Epithelial cell of esophagus (primary cell): ENCODE measurements at places on chromosomes 16 and 17.
A peak's percentile ranks its signal among the peaks of the same experiment; 100 is the strongest.

DNA sequence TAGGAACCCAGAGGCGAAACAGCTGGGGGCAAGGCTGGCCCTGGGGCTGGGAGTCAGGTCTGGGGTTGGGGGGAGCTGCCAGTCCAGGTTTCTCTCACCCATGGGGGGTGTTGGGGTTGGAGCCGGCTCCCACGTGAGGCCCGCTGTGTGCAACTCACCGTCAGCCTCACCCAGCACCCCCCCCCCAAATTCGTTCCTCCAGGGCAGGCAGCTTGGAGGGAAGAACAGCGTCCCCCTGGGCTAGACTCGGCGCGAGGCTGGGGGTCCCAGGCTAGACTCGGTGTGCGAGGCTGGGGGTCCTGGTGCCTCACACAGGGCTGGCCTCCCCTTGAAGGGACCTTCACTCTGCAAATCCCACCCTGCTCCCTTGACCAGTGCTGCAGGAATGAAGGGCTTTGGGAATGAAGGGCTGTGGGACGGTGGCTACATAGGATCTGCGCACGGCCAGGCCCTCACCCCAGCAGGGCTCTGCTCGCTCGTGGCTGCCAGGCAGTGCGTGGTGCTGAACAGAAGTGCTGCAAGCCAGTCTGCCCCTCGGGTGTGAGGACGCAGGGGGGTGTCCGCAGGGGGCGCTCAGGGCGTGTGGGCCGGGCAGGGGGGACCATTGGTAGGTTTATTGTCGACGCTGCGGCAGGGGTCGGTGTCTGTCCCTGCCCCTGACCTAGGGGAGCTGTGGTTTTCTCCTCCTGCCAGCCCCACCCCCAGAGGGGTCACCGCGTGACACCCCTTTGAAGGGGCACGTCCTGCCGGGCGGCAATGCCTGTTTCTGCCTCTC lies 74.7 kb downstream of the KLHDC4 start:
- DNase-seq = no peak

DNA sequence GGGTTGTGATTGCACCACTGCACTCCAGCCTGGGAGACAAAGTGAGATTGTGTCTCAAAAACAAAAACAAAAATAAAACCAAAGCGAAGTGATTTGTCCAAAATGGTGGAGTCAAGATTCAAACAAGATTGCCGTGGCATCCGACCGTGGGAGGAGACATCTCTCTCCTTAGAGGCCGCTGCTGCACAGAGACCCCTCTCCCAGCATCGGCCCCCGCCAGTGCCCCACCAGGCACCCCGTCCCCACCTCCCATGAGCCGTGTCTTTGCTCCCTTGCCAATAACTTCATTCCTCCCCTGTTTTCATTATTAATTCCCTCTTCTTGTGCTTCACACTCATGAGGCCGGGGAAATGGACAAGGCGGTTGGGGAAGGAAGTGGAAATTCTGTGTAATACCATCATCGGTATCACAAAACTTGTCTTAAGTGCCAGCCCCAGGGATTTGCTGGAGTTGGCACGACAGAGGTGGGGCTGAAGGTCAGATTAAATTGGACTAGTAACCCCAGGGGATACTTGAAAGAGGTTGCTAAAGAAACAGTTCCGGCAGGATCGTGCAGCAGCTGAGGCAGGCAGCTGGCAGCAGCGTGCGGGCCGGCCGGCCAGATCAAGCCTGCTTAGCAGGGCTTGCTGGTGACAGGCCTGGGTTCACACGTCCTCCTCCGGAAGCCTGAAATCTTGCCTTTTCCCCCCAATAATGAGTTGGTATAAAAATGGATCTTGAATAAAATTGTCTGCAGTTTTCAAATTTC lies 66.8 kb downstream of the RTN4RL1 start:
- no peak for DNase-seq

GRCh38 chr17:19464031-19465026 lies 53.3 kb downstream of the RNF112 start:
- DNase-seq = no peak

- DNase-seq = peak; percentile 16
These were observed 1.7 kb downstream of the METRNL start for GRCh38 chr17:83080858-83081683.

DNA sequence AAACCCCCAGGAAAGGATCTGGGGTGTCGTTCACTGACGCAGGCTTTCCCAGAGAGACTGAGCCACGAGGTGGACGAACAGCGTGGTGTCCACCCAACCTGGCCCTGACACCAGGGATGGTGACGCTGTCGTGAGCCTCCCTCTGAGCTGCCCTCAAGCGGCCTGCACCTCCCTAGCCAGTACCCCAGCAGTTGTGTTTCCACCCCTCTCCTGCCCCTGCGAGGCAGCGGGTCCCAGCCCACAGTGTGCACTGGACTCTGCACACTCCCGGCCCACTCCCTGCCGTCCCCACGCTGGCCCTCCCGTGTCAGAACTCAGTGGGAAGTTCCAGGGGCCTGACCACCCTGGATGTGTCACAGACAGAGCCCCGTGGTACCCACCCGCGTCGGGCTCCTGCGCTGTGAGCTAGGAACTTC lies 39.8 kb downstream of the CBFA2T3 start:
- DNase-seq = no peak

GRCh38 chr17:73713136-73713535 lies 68.9 kb upstream of the SDK2 start:
- peak; percentile 48 for DNase-seq

GRCh38 chr17:10579270-10579669 lies 29.8 kb upstream of the MYH2 start:
- DNase-seq = no peak

- DNase-seq = no peak
These were observed 11.7 kb downstream of the LDHD start for GRCh38 chr16:75104836-75105235.

DNA sequence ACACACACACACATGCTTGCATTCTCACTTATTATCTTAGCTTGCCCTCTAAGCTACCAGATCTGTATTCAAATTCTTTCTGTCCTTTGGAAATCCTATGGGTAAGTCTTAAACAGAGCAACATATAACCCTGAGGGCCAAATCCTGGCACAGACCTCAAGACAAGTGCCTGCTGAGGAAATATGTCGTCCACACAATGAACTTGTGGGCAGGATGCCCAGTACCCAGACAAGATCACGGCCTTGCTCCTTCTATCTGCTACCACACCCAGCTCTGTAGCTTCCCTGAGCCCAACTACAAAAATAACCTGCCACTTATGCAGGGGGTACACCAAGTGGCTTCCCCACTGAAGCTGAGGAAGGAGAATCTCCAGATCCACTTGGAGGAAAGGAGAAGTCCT lies 37.3 kb upstream of the FA2H start:
- no peak for DNase-seq

DNA sequence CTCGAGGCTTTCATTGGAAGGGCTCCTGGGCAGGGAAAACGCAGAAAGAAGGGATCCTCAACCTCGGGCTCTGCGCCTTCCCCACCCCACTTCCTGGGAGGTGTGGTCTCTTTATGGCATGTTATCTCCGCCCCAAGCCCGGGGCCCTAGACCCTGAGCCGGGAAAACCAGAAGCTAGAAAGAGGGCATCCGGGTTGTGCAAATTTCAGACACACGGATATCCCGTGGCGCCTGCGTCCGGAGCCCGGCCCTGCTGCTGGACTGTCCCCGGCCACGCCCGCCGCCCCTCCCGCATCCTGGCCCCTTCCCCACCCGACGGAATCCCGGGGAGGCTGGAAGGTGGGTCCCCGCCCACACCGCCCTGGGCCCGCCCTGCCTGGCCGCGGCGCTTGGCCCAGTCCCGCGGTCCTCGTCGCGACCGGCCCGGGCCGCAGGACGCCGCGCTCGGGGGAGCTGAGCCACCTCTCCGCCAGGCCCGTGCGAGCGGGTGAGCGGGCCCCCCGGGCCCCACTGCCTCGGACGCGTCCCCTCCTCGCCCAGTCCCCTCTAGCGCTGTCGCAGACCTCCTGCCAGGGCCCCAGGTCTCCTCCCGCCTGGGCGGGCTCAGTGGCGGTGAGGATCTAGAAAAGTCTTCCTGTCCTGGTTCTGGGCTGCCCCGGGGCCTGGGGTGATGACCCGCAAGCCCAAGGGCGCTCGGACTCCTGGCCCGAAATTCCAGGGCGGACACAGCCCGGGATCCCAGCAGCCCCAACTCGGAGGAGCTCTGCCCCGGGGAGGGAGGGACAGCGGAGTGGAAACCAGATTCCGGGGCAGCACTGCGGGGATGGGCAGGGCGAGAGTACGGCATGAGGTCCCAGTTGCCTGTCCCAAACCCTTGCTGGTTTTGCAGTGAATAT lies at the start of gene SLC16A5:
TSS of gene SLC16A5 (plus strand) at position 397 of the 896 bp plus-strand sequence. CDS start 5,683 bp downstream, outside the sequence.
- peak; percentile 68 for DNase-seq

DNA sequence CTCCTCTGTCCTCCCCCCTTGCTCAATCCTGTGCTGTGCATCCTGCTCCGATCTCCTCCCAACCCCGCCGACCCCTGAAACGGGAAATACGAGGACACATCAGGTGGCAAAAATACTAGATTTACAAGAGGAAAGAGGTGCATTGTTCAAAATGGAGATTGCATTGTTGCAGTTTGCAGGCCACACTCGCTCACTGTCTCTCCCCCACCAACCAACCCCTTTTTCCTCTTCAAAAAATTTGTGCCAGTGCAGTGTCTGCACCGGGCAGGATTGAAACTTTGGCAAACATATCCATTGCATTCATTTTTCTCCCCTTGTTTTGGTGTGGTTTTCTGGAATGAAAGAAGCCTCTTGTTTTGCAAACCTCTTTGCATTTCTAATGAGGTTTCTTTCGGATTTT lies 61.0 kb downstream of the RNF135 start:
- no peak for DNase-seq

DNA sequence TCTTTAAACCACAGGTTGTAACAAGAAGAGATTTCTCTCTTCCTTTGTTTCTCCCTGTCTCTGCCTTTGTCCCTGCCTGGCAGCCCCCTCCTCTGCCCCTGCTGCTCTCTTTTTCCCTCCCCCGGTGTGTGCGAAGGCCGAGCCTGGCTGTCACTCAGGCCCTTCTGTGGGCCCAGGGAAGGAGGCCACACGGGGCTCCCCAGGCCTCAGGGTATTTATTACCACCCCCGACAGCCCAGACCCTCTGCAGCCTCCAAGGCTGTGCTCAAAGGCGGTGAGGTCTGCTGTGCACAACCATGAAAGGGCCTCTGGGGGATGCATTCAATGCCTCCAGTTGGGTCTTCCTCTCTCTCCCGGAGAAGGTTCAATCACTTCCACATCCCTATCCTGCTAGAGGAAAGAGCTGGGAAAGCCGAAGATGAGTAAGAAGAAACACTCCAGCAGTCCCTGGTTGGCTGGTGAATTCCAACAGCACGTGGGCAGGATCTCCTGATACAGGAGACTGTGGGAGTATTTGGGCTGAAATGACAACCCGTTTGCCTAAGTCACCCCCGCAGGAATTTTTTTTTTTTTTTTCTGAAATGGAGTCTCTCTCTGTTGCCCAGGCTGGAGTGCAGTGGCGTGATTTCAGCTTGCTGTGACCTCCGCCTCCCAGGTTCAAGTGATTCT lies 34.2 kb downstream of the ZNF423 start:
- no peak for DNase-seq

DNA sequence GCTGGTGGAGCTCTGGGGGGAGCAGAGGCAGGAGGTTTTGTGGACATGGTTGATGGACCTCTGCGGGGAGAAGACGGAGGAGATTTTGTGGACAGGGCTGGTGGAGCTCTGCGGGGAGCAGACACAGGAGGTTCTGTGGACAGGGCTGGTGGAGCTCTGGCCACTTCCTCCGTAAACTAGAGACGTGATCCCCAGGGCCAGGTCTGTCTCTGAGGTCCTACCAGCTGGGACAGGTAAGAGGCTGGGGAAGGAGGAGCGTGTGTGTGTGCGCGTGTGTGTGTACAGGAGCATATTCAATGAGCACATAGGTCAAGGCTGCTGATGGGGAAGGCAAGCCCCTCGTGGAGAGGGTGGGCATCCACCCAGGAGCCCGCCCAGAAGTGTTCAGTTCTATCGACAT lies 20.6 kb downstream of the RPH3AL start:
- DNase-seq = no peak

GRCh38 chr16:84720177-84720579 lies 20.4 kb downstream of the USP10 start:
- DNase-seq = no peak

- no peak for DNase-seq
These were observed 7.6 kb upstream of the PPP1R1B start for GRCh38 chr17:39618956-39619785.

DNA sequence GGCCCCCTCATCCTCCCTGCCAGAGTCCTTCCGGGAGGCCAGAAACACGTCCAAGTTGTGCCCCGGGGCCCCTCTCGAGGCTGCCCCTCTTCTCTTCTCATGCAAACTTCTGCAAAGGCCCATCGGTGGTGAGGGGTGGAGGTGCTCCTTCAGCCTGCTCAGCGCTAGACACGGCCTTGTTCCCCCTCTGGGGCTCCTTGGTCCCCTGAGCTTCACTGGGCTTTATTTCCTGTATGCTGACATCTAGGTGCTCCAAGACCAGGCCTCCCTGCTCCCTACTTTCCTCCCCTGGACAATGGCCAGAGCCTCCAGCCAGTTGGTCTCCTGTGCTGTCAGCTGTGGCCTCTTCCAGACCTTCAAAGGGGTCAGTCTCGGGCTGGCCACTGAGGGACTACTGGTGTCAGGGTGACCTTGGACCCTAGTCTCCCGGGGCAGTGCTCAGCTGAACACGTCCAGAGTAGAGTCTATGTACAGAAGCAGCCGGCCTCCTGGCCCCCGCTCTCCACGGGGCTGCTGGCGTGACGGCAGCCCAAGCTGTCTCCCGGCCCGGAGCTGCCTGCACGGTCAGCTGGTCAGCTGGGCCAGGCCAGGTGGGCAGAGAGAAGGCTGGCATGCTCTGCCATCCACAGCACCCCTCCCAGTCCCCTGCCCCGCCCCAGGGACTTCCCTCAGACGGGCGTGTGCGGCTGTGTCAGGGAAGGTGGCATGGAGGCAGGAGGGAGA lies 1.7 kb upstream of the PRR35 start:
- no peak for DNase-seq

DNA sequence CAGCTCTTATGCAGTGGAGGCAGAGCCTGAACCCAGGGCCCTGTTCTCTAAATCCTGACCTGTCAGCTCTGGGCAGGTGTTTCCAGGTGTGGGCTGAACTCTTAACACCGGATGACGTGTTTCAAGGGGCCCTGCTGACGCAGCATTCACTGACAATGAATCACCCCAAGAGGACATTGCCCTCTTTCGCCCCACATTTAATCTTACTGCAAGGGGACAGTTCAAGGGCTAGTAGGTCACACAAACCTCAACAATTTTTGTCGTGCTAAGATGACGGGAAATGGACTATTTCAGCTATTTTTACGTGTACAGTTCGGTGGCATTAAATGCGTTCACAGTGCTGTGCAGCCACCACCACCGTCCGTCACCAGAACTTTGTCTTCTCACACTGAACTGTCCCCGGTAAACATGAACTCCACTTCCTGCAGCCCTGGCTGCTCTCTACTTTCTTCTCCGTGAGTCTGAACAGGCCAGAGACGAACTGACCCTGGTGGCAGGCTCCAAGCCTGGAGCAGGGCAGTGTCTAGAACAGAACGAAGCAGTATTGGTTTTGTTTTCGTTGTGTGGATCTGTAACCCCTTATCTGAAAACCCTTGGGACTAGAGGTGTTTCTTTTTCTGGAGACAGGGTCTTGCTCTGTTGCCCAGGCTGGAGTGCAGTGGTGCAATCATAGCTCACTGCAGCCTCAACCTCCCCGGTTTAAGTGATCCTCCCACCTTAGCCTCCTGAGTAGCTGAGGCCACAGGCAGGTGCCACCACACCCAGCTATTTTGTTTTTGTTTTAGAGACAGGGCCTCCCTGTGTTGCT lies 88.4 kb upstream of the CIBAR2 start:
- peak; percentile 69 for DNase-seq
